ENCODE measurements at places on chromosomes 4 and X. TPM values are rescaled to one million over a fixed set of nuclear protein-coding genes. Genes with fewer than 3 reads are reported as not detected.

GRCh38 chr4:183852910-183853547, 52.1 kb upstream of the STOX2 start:
- DNase-seq = peak; percentile 12

DNA sequence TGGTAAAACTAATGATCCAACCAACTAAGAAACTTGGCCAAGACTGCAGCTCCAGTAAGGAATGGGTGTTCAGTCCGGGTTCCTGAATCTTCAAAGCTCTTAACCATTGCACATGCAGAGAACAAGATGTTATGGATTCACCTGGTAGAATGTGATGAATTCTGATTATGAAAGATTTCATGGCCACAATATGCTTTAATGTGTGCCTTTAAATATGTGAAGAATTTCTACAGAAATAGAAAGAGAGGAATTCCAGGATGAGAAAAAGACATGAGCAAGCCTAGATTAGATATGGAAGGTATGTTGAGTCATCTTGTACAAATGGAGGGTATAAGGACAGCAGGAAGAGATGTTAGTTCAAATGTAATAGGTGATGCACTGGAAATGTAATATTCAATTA, 472.2 kb upstream of the TENM3 start:
- DNase-seq = no peak

DNA sequence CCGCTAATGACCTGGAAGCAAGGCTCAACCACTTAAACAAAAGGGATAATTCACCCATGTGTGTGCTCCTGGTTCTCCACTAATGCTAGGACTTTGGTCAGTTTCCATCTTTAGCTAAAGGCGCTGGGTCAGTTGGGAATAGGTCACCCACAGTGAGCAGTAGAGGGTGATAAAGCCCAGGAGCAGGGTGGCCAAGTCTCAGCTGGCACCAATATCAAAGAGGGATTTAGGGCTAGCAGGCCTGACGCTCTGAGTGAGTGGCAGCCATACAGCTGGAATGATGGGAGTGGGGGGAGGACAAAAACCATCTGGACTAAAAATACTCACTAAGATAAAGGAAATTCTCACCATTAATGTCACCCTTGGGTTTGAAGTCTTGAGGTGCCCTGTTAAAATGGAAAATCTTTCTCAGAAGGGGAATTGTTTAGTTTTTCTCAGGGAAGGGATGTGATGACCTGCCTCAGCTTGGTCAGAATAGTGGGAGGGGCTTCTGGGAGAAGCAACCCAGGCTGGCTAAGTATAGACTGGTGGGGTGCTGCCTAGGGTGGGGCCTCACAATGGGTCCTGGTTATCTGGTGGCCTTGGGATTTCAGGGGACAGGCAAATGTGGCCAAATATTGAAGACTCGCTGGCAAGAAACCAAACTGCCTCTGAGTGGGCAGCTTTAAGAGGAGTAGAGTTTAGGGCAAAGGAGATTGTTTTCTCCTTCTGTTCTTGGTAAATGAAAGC, 47.1 kb downstream of the TSC22D3 start:
- DNase-seq = no peak

Gene AREG
- total RNA-seq = 28.7 TPM

DNA sequence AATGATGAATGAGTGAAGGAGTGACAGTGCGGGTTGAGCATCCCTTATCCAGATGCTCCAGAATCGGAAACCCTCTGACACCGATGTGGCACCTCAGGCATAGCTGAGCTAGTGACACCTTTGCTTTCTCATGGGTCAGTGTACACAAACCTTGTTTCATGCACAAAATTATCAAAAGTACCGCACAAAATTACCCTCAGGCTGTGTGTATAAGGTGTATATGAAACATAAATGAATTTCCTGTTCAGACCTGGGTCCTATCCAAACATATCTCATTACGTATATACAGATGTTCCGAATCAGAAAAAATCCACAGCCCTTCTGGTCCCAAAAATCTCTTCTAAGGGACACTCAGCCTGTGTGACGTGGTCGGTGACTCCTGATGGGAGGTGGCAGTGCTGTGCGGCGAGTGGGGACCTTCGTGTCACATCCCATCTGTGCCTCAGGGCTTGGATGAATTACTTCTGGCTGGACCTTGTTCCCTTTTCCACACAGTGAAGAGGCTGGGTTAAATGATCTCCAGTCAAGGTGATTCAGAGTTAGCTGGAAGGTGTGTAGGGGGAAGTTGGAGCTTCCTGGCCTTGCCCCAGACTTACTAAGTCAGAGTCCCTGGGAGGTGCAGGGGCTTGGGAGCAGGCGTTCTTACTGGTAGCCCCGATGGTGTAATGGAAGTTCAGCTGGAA, 18.8 kb downstream of the RGS12 start:
- DNase-seq = no peak

GRCh38 chr4:92136434-92136833, 167.3 kb upstream of the GRID2 start:
- DNase-seq = no peak

Gene NMU
- total RNA-seq = 2.8 TPM

Gene ZNF330
- 29.7 TPM for total RNA-seq

Data from skin of body (tissue), 3 donors.